ENCODE measurements at places on chromosomes 3 and 15.

DNA sequence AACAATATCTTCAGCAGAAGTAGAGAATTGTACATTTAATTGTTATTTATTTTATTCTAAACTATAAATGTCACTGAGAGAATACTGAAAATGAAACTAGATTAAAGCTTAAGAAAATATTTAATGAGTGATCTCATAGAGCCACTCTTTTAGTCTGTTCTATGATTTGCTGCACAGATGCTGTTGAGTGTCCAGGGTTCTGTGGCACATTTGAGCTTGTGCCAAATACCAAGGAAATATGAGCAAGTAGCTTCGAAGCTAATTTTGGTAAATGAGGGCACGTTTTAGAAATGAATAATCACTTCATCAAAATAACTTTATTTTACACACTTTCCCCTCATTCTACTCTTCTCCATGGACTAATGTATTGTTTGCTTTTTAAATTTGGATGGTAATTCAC is 53.6 kb upstream of the THRB start:
- DNase-seq: peak; percentile 12

GRCh38 chr15:91150502-91151160 is 50.6 kb downstream of the SV2B start:
- no peak for DNase-seq

- DNase-seq: no peak
Observed at GRCh38 chr15:58139276-58139988, 1.3 kb downstream of the AQP9 start.

- DNase-seq: no peak
Observed at GRCh38 chr15:77376770-77377169, 43.1 kb downstream of the PEAK1 start.
